ENCODE measurements at places on chromosomes 12 and 14.

GRCh38 chr12:121501946-121502345 is 78.9 kb downstream of the KDM2B start:
- DNase-seq = no peak

GRCh38 chr12:81257947-81258551 is 180.2 kb downstream of the ACSS3 start:
- DNase-seq = no peak

GRCh38 chr12:116325336-116325664 is 47.8 kb upstream of the MED13L start:
- no peak for DNase-seq

DNA sequence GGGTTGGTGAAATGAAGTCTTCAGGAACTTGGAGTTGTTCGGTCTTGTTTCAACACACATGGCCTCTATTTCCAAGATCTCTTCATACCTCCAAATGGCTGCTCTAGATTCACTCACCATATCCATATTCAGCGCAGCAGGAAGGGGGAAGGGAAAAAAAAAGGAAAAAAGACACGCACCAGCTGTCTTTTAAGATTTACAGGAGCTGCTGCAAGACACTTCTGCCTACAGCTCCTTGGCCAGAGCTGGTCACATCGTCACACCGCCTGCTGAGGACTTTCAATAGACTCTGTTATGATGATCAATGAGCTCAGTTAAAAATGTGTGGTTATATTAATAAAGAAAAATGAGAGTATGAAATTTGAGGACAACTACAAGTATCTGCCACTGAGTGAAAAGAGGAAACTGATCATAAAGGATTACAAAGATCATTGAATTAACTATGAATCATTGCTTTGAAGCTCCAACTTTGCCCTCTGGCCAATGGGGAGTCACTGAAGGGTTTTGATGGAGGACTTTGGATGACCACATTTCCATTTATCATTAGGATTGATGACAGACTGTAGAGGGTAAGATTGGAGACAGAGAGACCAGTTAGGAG is 182.1 kb upstream of the HMGA2 start:
- DNase-seq = no peak

DNA sequence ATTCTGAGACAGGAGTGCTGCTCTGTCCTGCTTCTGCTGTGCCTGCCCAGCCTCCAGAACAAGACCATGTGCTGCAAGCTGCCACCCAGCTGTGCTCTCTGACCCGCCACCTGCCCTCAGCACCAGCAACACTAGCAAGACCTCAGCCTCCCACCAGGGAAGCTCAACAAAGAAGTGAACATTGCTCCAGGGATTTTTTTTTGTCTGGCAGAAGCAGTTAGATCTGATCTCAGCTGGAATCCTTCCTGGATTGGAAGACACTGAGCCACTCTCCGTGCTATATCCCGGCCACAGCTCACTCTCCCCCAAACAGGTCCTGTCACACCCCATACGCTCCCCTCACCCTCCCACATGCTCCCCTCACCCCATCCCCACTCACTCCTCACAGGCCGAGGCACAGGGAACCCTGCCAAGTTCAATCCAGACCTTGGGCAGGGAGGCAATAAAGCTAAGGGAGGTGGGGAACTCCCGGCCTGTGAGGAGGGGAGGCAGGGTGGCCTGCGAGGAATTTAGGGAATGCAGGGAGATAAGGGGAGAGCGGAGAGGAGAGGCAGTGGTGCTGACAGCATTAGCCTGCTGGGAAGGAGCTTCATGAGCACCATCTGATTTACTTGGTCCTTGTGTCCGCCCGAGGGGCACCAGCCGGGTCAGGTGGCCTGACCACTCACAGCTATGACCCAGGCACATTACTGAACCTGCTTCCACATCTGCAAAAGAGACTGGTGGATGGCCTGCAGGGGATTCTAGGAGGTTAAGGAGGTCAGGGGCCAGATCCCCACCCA is 29.7 kb downstream of the CCDC85C start:
- DNase-seq = no peak

DNA sequence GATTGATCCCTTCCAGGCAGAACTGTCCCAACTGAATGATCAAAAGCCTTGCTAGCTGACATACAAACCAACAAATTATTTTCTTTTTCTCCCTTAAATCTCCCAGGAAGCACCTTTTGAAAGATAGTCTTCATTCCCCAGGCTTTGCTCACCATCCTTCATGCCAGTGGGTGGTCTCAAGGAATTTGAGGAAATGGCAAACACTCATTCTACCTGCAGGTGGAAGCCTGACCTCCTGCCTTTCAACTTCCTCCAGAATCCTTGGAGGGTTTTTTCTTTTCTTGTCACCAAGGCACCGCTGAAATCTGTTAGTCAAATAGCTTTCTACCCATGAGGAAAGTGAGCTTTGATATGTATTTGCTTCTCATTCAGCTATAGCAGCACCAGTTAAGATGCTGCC is 128.5 kb downstream of the WIF1 start:
- no peak for DNase-seq

DNA sequence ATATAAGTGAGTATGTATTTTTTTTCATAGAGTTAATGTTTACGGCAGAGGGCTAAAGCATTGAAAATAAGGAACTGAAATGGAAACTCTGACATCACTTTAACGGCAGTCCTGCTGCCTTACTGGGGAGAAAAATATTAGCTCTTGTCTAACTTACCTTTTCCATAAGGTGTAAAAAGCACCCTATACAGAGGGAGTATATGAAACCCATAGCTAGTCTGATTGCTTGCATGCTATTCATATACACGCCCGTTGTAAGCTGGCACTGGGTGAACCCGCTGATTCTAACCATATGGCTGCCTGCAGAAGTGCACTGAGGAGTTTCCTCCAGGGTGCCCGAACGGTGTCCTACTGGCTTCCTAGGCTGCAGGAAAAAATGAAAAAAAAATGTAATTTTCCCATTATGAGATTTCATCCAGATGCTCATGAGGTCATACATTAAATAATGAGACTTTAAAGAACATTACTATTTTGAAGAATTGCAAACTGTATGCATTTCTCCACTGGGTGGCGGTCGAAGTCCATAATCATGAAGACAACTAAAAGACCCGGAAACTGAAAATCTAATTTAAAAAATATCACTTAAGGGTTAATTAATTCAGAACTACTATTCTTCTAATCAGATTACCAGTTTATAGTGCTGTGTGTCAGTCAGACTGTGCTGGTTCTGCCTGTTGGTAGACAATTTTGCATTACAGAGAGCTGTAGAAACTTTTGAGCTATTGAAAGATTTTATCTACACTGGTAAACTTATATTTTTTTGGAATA is 144.7 kb downstream of the ALX1 start:
- no peak for DNase-seq

DNA sequence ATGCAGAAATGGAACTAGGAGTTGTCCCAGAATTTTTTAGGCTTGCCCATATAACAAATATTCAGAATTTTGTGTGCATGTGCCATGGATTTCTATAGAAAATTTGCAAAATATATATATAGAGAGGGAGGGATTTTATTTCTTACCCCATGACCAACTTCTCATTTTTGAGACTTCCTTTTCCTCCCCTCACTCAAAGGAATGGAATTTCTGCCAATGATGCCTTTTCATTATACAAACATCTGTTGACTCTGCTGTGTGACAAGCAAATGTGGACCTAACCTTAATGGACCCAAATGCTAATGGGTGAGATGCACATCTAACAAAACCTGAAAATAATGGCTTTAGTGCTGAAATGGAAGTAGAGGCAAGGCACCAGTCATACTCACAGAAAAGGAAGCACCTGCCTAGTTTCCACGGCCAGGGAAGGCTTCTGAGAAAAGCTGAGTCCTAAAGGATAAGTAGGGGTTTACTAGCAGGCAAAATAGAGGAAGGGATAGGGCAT is 3.6 kb upstream of the GNG2 start:
- no peak for DNase-seq

DNA sequence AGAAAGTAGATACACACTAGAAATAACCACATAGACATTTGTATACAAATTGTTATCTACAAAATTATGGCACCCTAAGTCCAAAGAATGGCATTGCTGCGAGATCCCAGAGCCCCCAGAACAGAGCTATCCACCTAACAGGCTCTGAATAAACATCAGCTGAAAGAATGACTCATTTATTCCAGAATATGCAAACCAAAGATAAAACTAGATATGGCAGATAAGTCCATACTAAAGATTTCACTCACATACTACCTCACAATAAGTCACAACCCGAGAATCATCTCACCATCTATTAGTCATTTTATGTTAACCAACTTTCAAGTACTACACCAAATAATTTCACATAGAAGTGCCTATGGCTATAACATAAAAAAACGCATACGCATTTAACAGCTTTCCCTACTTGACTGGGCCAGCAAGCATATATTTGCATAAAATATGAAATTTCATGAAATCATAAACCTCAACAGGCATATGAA is 5.6 kb downstream of the CNIH1 start:
- DNase-seq = no peak

DNA sequence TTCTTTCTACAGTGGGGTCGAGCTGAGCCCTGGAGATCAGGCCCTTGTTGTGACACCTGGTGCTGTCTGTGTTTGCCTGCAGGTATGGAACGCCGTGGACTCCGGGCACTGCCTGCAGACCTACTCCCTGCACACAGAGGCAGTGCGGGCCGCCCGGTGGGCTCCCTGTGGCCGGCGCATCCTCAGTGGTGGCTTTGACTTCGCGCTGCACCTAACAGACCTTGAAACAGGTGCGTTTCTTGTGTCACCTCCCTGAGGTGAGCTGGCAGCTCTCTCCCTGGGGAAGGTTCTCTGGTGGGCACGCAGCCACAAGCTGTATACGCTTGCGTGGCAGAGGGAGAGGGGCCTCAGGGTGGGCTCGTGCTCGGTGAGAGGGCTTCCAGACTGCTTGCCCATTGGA is 119.3 kb downstream of the BEGAIN start:
- no peak for DNase-seq

DNA sequence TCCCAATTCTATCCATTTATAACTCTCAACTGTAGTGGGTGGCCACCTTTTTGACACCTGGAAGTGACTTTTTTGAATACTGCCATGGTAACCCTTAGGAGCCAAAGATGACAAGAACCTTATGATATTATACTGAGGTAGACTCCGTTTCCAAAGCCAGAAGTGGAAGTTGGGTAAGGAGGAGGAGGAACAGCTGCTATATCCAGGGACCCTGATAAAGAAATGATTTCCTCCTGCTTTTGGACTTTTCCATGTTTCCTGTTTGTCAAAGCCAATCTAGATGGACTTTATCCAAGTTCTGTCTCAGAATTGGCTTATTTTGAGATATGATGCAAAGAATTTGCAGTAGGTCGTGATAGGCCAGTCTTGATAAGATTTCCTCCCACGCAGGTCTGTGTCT is 14.3 kb downstream of the TRIM9 start:
- DNase-seq = no peak

Measured in stimulated activated CD4-positive, alpha-beta T cell treated with anti-CD3 and anti-CD28 coated beads, TNF-alpha, amount 100 ng/mL, for 4 hours (primary cell).